Mammary epithelial cell (primary cell): ENCODE measurements at places on chromosomes 4 and X. TPM values are rescaled to one million over a fixed set of nuclear protein-coding genes. Genes with fewer than 3 reads are reported as not detected.

DNA sequence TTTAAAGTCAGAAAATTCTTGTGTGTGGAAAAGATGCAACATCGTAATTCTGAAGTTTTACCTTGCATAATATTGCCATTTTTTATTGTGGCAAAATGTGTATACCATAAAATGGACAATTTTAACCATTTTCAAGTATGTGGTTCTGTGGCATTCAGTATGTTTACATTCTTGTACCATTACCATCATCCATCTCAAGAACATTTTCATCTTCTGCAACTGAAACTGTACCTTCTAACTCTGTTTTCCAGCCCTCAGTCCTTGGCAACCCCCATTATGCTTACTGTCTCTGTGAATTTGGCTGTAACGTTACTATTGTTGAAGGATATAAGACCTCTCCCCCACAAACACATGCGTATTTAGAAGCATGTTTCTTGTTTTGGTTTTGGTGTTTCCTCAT lies 123.2 kb downstream of the BMPR1B start:
- DNase-seq = no peak

DNA sequence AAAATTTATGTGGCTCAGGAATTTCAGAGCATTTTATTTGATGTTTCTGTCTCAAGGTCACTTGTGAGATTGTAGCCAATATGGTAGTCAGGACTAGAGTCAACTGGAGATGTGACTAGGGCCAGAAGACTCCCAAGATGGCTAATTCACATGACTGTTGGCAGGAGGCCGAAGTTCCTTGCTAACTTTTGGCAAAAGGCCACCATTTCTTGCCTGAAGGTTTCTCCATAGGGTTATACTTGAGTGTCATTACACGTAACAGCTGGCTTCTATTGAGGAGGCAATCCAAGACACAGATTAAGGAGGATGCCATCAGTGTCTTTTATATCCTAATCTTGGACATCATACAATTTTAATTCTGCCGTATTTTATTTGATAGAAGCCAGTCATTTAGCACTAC lies 162.3 kb upstream of the MAOA start:
- no peak for DNase-seq

DNA sequence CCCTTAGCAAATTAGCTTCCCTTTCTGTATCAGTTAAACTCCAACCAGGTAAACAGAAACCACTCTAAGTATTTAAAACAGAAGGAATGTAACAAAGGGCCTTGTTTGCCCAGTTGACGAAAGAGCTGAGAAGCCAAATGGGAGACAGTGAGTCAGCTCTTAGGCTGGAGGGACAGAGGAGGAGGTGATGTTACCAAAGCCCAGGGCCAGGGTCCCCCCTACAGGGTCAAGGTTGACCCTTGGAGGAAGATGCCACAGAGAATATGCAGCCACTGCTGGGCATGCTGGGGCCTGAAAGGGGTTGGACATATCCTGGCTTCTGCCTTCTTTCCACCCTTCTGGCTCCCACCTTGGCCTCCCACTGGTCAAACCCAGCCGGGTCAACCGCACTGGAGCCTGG lies 38.3 kb upstream of the LGI2 start:
- DNase-seq = no peak

The UGT2B17 gene
- not detected in 2 replicates for total RNA-seq

The SORCS2 gene
- total RNA-seq = 1.2 and 1.6 TPM in 2 replicates

The EFHC2 gene
- 2.2 TPM for total RNA-seq
